ENCODE measurements at places on chromosomes 16 and 17.
A peak's percentile ranks its signal among the peaks of the same experiment; 100 is the strongest.

GRCh38 chr17:75289832-75290337 lies 652 bp upstream of the SLC25A19 start:
- DNase-seq, result no peak
- H3K27ac ChIP-seq, result peak overlapping the region; percentile 95
- no peaks in the 10 kb centered on the region for H3K27me3 ChIP-seq
- no peaks in the 10 kb centered on the region for H3K36me3 ChIP-seq
- peak overlapping the region; percentile 88 for H3K4me3 ChIP-seq
- H3K4me1 ChIP-seq, result peaks cover 9% of the 10 kb centered on the region

- peaks cover 17% of the 10 kb centered on the region for H3K4me1 ChIP-seq
- no peaks in the 10 kb centered on the region for H3K27me3 ChIP-seq
- peak overlapping the region; percentile 73 for H3K27ac ChIP-seq
- H3K4me3 ChIP-seq, result no peak overlapping the region
- no peaks in the 10 kb centered on the region for H3K36me3 ChIP-seq
These were observed 10.7 kb downstream of the HPR start for GRCh38 chr16:72073560-72074230.

DNA sequence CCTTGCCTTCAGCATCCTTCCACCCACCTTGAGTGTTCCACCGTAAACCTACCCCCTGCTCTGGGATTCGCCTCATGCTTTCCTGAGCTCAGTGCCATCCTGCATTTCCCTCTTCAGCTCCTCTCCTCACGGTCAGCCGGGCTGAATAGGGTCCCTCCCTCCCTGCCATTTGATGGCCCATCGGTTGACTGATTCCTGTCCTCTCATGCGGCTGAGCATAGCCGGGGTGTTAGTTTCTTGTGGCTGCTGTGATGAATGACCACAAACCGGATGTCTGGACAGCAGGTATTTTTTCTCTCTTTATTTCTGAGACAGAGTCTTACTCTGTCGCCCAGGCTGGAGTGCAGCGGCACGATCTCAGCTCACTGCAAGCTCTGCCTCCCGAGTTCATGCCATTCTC lies 44.1 kb upstream of the MGAT5B start:
- H3K4me1 ChIP-seq, result no peaks in the 10 kb centered on the region
- no peak overlapping the region for H3K4me3 ChIP-seq
- H3K36me3 ChIP-seq, result no peaks in the 10 kb centered on the region

GRCh38 chr16:8863594-8864424 lies 5.0 kb downstream of the CARHSP1 start:
- DNase-seq, result no peak
- H3K27ac ChIP-seq, result peak overlapping the region; percentile 80
- peak overlapping the region; percentile 29 for H3K4me3 ChIP-seq
- peaks cover 1% of the 10 kb centered on the region for H3K36me3 ChIP-seq
- peaks cover 53% of the 10 kb centered on the region for H3K4me1 ChIP-seq

DNA sequence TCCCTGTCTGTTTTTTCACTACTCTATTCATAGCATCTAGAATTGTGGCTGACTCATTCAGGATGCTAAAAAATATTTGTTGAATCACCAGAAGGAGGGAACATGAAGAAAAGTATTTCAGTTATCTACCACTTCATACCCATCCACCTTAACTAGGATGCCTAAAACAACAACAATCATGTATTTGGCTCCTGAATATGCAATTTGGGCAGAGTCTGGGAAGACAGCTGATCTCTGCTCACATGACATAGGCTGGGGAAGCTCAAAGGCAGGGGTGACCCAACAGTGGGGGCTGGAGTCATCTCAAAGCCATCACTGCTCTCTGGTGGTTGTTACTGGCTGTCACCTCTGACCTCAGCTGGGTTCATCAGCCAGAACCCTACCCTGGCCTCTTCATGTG lies 80.1 kb upstream of the RPL38 start:
- H3K27me3 ChIP-seq, result peaks cover 6% of the 10 kb centered on the region
- H3K4me1 ChIP-seq, result peaks cover 4% of the 10 kb centered on the region
- H3K4me3 ChIP-seq, result no peak overlapping the region
- no peaks in the 10 kb centered on the region for H3K36me3 ChIP-seq
- no peak for DNase-seq

GRCh38 chr16:49269201-49269600 lies 12.4 kb downstream of the CBLN1 start:
- DNase-seq, result no peak
- H3K4me1 ChIP-seq, result no peaks in the 10 kb centered on the region
- H3K27ac ChIP-seq, result no peak overlapping the region
- peaks cover 85% of the 10 kb centered on the region for H3K27me3 ChIP-seq
- H3K4me3 ChIP-seq, result no peak overlapping the region

GRCh38 chr16:81786868-81787267 lies 7.8 kb downstream of the PLCG2 start:
- peaks cover 14% of the 10 kb centered on the region for H3K27me3 ChIP-seq
- no peaks in the 10 kb centered on the region for H3K36me3 ChIP-seq
- H3K4me1 ChIP-seq, result peaks cover 37% of the 10 kb centered on the region
- no peak for DNase-seq
- H3K27ac ChIP-seq, result no peak overlapping the region

DNA sequence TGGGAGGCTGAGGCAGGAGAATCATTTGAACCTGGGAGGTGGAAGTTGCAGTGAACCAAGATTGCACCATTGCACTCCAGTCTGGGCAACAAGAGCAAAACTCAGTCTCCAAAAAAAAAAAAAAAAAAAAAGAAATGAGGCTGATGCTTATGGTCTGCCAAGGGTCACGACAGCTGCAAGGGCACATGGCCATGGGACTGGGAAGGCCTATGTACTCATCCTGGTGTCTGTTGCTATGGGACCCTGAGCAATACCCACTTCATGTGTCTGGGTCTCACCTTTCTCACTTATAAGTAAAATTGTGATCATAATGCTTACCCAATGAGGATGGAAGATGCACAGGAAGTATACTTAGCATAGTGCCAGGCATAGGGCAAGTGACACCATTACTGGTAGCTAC lies 16.6 kb downstream of the MIEF2 start:
- H3K36me3 ChIP-seq, result peaks cover 6% of the 10 kb centered on the region
- H3K27ac ChIP-seq, result no peak overlapping the region
- no peak for DNase-seq
- no peaks in the 10 kb centered on the region for H3K27me3 ChIP-seq
- no peak overlapping the region for H3K4me3 ChIP-seq
- H3K4me1 ChIP-seq, result no peaks in the 10 kb centered on the region

GRCh38 chr17:77585142-77585860 lies 373.2 kb upstream of the TNRC6C start:
- H3K36me3 ChIP-seq, result peaks cover 1% of the 10 kb centered on the region
- no peak for DNase-seq
- no peaks in the 10 kb centered on the region for H3K27me3 ChIP-seq
- H3K4me1 ChIP-seq, result no peaks in the 10 kb centered on the region

GRCh38 chr17:35969558-35970380 lies 11.5 kb downstream of the CCL16 start:
- peak overlapping the region; percentile 34 for H3K27ac ChIP-seq
- no peak overlapping the region for H3K4me3 ChIP-seq
- H3K4me1 ChIP-seq, result peaks cover 50% of the 10 kb centered on the region
- DNase-seq, result peak; percentile 77
- no peaks in the 10 kb centered on the region for H3K27me3 ChIP-seq
- H3K36me3 ChIP-seq, result no peaks in the 10 kb centered on the region
